Activated naive CD4-positive, alpha-beta T cell treated with anti-CD3 and anti-CD28 coated beads for 36 hours (primary cell): ENCODE measurements at places on chromosomes 11 and 22. TPM values are rescaled to one million over a fixed set of nuclear protein-coding genes. Genes with fewer than 3 reads are reported as not detected.

Gene RCN1
- 29.6 TPM for total RNA-seq

Gene MMP27
- not detected for total RNA-seq

Gene RAG1
- total RNA-seq = 0.30 TPM

- DNase-seq = no peak
These were observed 125.6 kb downstream of the BCR start for GRCh38 chr22:23305922-23306374.

- DNase-seq = peak; percentile 49
These were observed 561 bp downstream of the PGM2L1 start for GRCh38 chr11:74397501-74398243.

DNA sequence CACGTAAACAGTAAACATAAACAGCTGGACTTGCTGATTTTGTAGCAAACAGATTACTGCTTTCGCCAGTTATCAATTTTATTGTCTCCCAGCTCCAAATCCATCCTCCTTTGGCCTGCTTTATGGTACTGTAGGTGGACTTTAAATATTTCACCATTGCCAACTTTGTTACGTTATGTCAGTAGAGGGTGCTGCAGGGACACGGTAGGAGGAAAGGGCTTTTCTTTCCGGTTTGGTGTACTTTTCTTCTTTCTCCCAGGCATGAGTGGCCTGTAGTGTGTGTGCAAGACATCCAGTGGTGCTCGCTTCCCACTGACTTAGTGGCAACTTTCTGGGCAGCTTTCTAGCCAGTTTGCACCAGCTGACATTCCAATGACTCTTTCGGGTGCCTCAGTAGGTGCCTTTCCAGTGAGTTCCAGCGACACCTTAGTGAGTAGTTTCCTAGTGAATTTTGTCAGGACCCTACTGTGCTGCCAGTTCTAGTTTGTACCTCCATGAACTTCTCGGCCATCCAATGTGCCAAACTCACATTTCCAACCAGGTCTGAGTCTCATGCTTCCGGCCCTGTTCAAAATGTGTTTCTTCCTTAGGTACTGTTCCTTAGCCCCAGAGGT lies 267.6 kb upstream of the TENM4 start:
- DNase-seq = no peak

DNA sequence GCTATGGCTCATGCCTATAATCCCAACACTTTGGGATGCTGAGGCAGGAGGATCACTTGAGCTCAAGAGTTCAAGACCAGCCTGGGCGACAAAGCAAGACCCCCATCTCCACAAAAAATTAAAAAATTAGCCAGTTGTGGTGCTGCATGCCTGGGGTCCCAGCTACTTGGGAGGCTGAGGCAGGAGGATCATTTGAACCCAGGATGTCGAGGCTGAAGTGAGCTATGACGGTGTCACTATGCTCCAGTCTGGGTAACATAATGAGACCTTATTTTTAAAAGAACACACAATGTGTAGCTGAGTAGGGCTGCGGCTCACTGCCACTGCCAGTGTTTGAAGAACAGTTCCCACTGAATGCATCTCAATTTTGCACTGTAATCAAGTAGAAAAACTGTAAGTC lies 7.1 kb upstream of the VPREB1 start:
- no peak for DNase-seq
